ENCODE measurements at places on chromosomes 5 and 9. TPM values are rescaled to one million over a fixed set of nuclear protein-coding genes. Genes with fewer than 3 reads are reported as not detected.

The SPINK4 gene
- polyA plus RNA-seq, result not detected

DNA sequence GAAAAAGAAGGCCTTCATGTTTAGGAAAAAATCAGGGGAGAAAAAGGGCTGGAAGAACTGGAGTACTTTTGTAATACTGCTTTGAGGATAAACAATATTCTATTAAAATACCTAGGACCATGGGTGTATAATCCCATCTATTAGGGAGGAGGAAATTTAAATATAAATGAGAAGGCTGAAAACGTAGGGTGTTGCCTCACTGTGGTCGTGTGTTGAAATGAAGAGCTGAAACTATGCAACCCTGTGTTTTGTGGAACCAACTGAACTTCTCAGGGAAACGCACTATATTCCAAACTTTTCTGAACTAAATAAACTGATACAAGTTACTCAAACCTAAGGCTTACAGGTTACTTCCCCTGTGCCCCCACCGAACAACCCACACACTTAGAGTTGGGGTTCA, 4.5 kb upstream of the CNTLN start:
- no peak for DNase-seq

GRCh38 chr9:17622141-17622540, 43.3 kb downstream of the SH3GL2 start:
- DNase-seq, result no peak

DNA sequence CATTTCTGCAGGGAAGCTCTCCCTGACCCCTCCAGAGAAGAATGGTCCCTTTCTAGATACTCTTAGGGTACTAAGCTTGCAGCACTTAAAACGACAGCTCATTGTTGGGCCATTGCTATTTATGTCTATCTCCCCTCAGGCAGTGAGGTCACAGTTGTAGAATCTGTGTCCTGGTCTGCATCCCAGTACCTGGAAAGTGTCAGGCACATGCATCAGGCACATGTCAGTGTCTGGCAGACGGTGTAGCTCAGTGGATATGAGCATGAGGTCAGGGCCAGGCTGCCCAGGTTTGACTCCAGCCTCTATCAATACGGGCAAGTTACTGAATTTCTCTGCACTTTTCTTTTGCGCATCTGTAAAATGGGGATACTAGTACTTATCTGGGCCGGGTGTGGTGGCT, 22.2 kb upstream of the EEIG1 start:
- no peak for DNase-seq

The DEPDC1B gene
- polyA plus RNA-seq, result 29.5 TPM

GRCh38 chr5:141928051-141928450, 4.4 kb downstream of the DELE1 start:
- DNase-seq, result no peak

DNA sequence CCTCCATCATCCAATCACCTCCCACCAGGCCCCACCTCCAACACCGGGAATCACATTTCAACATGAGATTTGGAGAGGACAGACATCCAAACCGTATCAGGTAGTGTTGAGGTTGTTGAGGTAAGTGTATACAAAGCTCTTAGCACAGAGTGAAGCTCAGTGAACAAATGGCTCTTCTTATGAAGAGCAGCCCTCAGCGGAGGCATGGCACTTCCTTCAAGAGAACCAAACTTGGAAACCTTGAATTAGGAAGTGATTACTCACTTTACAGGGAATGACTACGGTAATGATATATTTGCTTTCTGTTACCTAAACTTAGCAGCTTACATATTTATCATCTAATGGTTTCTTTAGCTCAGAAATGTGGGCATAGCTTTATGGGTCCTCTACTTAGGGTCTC, 92.8 kb downstream of the IQGAP2 start:
- DNase-seq, result no peak

DNA sequence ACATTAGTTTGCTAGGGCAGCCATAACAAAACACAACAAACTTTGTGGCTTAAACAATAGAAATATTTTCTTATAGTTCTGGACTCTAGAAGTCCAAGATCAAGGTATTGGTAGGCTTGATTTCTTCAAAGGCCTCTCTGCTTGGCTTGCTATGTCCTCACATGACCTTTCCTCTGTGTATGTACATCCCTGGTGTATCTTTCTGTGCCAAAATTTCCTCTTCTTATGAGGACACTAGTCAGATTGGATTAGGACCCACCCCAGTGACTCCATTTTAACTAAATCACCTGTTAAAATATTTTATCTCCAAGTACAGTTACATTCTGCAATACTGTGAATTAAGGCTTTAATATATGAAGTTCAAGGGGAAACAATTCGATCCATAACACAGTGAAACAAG, 168.9 kb upstream of the CCNH start:
- no peak for DNase-seq

GRCh38 chr5:54608423-54609085, 91.0 kb downstream of the SNX18 start:
- DNase-seq, result no peak

DNA sequence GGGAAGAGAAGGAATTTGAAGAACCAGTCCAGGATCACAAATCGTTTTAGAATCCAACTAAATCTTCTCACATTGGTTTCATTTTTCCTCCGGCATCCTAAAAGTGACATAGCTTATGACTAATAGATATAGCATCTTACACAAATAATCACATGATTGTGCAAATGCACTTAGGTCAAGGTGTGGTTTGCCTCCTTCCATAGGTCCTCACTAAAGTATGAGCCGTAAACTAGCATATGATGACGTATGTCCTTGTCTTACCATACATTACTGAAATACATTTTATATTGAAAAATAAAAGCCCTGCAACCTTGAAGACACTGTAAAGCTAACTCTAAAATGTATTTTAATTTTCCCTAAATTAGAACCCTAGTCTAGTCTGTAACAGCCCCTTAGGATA, 362.7 kb upstream of the ADAMTS16 start:
- no peak for DNase-seq

DNA sequence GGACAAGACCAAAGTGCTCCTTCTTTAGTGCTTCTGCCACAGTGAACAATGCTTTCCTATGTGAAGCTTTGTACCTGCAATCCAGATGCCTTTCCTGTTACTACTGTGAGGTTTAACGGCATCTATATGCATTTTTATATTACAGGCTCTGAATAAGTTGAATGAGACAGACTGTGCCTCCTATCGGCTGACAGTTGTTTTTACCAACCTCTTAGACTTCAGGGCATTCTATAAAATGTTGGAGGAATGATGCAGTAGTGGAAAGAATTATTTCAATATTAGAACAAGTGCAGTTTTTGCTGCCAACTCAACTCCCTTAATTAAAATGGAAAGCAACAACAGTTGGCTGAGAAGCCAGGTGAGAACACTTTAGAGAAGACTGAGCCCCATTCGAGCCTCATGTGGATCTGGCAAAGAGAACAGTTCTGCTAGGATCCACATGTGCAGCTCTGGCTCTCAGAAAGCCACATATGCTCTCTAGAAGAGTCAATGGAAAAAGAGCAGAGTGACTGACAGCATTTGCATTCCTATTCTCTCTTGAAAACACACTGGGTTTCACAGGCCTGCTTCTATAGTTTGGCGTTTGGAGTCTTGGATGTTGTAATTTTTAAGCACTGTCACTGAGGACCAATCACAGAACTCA, 147.5 kb downstream of the LURAP1L start:
- DNase-seq, result no peak
